ENCODE measurements at places on chromosomes 7 and 10. TPM values are rescaled to one million over a fixed set of nuclear protein-coding genes. Genes with fewer than 3 reads are reported as not detected.

DNA sequence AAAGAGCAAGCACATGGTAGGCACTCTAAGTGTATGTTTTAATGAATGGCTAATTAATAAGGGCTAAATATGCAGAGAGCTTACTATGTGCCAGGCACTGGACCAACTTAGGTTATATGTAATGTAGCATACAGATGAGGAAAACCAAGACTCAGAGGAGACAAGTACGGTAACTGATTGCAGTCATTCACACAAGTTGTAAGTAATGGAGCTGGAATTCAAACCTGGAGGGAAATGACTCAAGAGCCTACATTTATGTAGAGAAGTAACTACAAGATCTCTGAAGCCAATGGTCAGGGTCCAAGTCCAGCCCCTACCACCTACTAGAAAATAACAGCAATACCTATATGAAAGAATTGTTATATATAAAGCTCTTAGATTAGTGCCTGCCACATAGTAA lies 97.3 kb upstream of the KCNIP2 start:
- DNase-seq = no peak

GRCh38 chr10:132555648-132556575 lies 18.3 kb downstream of the INPP5A start:
- DNase-seq = no peak

- DNase-seq = no peak
These were observed 138.3 kb downstream of the CCDC71L start for GRCh38 chr7:106522696-106523095.

- no peak for DNase-seq
These were observed 45.5 kb upstream of the HDAC9 start for GRCh38 chr7:18450019-18450418.

The SFTPA1 gene
- 6.3 TPM for total RNA-seq

The APBB1IP gene
- 17.0 TPM for total RNA-seq

- DNase-seq = no peak
These were observed 32.4 kb upstream of the VKORC1L1 start for GRCh38 chr7:65840446-65840845.

DNA sequence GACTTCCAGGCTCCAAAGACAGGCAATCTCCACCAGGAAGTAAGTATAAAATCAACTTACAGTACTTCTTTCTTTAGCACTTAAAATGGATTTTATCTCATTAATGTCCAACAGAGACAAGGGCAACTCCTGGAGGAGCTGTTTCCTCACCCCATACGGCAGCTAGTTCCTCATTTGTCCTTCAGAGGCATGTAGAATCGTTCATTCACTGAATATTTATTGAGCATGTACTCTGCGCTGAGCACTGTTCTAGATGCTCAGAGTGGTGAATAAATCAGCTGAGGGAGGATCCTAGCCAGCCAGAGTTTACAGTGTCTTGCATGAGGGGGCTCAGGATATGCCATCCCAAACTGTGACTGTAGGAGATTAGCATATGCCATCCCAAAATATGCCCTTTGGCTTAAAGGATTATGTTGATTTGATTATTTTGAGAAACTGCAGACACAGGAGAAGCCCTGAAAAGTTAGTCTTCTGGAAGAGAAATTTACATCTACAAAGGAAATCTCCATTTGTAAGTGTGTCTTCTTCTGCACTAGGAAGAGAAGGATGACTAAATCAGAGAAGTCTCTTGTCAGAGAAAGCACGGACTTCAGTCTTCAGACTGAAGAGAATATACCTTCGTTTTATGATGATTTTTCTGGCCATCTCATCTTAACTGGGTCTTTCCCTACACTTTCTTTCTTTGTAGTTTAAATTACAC lies 66.9 kb downstream of the BAMBI start:
- DNase-seq = no peak

The RTKN2 gene
- total RNA-seq = 0.22 TPM

The TMEM72 gene
- not detected for total RNA-seq

DNA sequence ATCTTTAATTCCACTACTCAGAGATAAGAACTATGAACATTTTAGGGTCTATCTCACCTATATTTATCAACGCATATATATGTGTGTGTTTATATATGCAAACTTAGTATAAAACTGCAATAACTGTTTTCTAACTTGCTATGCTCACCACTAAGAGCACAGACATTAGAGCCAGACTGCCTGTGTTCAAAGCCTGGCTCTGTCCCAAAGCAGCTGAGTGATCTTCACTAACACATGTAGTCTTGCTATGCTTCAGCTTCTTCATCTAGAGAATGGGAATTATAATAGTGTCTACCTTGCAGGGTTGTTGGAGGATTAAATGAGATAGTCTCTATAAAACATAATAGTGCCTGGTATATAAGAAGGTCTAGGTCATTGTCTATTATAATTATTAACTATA lies 165.5 kb downstream of the MAGI2 start:
- no peak for DNase-seq

DNA sequence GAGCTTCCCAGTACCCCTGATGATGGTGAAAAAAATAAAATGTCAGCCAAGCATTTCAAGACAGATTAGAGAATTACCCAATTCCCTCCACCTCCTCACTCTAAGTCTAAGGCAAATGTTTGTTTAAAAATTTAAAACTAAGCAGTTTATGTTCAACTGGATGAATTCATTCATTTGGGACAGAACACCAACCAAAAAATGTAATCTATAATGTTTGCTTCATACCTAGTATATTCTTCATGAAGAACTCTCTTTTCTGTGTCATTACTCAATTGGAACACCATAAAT lies 325.7 kb upstream of the BMPER start:
- DNase-seq = no peak

- no peak for DNase-seq
These were observed 141.9 kb downstream of the ADK start for GRCh38 chr10:74292871-74293427.

DNA sequence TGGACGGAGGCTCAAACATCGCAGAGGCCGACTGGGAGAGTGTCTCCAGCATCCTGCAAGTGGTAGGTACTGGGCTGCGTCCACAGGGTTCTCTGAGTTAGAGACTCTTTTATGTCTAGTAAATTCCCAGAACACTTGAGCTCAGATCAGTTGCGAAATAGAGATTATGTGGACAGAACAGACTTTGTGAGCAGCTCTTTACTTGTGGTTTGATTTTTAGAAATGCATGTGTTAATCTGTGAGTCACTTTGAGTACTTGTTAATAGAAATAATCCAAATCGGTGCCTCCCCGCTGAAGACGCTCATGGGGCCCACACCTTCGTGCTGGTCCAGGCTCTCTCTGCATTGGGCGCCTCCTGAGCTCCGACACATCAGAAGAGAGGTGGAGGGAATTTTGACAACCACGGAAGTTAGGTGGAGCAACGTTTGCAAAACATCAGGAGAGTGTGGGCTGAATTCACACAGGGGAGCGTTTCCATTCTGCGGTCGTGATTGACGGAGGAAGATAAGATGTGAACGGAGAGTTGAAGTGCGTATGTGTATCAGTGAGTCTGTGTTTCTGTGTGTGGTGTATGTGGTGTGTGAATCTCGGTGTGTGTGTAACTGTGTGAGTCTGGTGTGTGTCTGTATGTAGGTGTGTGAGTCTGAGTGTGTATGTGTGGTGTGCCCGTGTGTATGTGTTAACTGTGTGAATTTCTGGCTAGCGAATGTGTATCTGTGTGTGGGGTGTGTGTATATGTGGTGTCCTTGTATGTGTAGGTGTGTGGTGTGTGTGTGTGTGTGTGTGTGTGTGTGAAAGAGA lies 32.1 kb downstream of the PFKP start:
- no peak for DNase-seq

- DNase-seq = peak; percentile 95
These were observed at the start of gene LMBR1 for GRCh38 chr7:156892821-156893706. LMBR1 (minus strand) TSS chr7:156893183; CDS start chr7:156892993, 190 bp downstream.

DNA sequence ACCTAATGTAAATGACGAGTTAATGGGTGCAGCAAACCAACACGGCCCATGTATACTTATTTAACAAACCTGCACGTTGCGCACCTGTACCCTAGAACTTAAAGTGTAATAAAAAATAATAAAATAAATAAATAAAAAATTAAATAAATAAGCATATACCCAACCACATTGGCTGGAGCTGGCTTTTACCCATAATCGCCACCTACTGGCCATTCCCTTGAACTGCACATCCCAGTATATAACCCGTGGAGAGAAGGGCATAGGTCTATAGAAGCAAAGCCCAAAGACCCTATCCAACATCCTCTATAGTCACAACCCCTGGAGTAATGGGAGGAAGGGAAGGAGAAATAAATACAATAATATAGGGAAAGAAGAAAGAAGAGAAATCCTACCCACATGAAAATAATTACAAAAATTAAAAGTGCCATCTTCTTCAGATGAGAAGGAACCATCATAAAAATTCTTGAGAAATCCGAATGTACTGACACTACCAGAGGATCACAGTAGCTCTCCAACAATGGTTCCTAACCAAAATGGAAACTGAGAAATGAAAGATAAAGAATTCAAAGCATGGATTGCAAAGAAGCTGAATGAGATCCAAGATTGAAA lies 65.6 kb downstream of the TWIST1 start:
- DNase-seq = peak; percentile 60

The CPA5 gene
- total RNA-seq = not detected

- DNase-seq = no peak
These were observed 21.5 kb downstream of the WASL start for GRCh38 chr7:123727071-123727837.

The SPDYE11 gene
- not detected for total RNA-seq

DNA sequence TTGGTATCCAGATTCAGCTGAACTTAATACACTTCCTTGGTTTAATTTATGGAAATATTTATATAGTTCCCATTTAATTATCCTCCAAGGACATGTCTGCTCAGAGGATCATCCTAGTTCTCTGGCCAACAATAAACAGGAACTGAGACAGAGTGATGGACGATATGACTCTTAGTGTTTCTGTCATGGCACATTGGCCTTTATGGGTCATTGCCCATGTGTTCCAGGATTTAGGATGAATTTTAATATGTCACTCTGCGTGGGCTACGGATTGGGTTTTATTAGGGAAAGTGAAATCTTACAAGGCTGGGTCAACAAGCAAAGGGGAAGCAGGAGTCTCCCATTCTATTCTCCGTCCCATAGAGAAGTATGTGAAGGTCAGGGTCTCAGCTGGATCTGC lies 18.8 kb upstream of the TNPO3 start:
- DNase-seq = no peak

- DNase-seq = no peak
These were observed 235.0 kb downstream of the FANK1 start for GRCh38 chr10:126131341-126131740.

- no peak for DNase-seq
These were observed 207.2 kb upstream of the GPR26 start for GRCh38 chr10:123458933-123459332.

The COL1A2 gene
- 443 TPM for total RNA-seq

DNA sequence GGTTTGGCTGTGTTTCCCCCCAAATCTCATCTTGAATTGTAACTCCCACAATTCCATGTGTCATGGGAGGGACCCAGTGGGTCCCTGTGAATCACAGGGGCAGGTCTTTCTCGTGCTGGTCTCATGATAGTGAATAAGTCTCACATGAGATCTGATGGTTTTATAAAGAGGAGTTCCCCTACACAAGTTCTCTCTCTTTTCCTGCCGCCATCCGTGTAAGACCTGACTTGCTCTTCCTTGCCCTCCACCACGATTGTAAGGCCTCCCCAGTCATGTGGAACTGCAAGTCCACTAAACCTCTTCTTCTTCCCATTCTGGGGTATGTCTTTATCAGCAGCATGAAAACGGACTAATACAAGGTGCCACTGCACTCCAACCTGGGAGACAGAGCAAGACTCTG lies 329.2 kb downstream of the TNS3 start:
- no peak for DNase-seq

DNA sequence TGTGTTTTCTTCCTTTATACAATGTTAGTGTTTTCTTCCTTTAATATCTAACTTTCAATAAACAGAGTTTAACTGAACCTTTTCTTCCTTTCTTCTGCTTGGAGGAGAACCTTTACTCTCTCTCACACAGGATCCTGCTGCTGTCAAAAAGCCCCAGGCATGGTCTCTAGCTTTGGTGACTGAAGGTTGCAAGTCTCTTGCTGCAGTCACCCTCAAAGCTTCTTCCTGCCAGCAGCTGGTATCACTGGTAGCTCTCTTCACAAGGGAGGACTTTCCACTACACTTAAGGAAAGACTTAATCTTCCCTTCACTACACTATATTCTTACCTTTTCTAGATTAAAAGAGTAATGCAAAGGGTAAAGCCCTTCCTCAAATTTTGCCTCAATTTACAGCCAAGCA lies 153.4 kb downstream of the SGMS1 start:
- DNase-seq = no peak

- no peak for DNase-seq
These were observed 903 bp upstream of the KCNMA1 start for GRCh38 chr10:77638321-77639101.

- DNase-seq = no peak
These were observed 189.5 kb downstream of the JAZF1 start for GRCh38 chr7:27991006-27991528.

The CCDC7 gene
- 75.8 TPM for total RNA-seq

GRCh38 chr10:19541299-19541698 lies 274.9 kb upstream of the PLXDC2 start:
- DNase-seq = no peak

GRCh38 chr10:91495402-91495801 lies 85.3 kb downstream of the HECTD2 start:
- DNase-seq = no peak

The GPER1 gene
- total RNA-seq = 11.1 TPM

DNA sequence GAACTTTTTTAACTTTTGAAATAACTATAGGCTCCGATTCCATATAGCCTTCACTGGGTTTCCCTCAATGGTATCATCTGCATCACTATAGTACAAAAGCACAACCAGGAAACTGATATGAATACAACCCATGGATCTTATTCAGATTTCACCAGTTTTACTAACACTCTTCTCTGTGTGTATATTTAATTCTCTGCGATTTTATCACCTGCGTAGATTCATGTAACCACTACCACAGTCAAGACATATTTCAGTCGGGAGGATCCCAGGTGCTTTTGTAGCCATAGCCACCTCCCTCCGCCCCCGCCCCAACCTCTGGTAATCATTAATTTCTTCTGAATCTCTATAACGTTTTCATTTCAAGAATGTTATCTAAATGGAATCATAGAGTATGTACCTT lies 82.8 kb upstream of the C7orf33 start:
- DNase-seq = no peak

- DNase-seq = no peak
These were observed 571 bp upstream of the PRKAR2B start for GRCh38 chr7:107043921-107044346.

DNA sequence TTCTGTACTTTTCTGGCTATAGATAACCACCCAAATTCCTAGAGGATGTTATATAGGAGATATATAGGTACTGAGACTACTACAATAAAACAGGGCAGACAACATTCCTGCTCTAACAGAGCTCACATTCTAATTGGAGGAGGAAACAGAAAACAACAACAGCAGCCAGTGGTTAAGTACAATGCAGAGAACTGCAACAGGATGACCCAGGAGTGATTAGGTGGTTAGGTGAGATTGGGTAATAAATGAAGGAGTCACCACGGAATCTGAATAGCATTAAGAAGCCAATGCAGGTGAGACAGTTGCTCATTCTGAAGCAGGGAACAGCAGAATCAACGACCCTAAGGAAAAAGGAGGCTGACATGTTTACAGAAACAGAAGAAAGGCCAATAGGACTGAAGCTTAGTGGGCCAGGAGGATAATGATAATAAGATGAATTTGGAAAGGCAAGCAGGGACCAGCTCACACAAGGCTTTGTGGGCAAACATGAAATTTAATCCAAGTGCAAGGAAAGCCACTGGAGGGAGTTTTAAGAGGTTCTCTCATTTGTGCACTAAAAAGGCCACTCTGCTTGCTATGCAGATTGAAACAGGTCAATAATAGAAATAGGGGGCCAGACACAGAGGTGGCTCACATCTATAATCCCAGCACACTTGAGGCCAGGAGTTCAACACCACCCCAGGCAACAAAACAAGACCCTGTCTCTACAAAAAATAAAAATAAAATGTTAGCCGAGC lies 16.9 kb upstream of the REEP3 start:
- no peak for DNase-seq

The GPR37 gene
- total RNA-seq = 0.13 TPM

The PUS7 gene
- 14.4 TPM for total RNA-seq

The MMRN2 gene
- total RNA-seq = 66.2 TPM
